ENCODE measurements at places on chromosomes 11 and 22.

GRCh38 chr11:2464451-2465165, 19.8 kb downstream of the KCNQ1 start:
- no peak for DNase-seq

DNA sequence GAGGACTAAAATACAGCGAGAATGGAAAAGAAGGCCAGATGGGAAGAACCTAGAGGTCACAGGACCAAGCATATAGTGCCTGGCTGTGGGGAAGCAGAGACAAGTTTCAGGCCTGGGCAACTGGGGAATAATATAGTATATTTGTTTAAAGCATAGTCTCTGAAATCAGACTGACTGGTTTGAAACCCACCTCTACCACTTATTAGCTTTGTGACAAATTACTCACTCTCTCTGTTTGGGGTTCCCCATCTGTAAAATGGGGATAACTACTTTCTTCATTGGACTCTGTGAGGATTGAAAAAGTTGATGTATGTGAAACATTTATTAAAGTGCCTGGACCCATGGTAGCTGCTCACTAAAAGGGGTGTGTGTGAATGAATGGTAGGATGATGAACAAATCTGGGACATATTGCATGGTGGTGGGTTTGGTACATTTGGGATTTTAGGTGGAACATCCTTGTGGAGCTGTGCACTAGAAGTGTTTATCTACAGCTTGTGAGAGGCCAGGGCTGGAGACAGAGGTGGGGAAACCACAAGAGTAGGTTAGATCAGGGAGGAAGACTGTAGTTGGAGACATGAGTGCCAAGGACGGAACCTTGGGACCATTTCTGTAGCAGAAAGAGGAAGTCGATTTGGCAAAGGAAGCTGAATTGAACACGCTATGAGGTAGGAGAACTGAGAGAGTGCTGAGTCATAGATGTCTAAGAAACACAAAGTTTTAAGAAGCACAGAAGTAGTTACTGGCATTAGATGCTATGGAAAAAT, 52.6 kb downstream of the SWAP70 start:
- DNase-seq = no peak

- no peak for DNase-seq
These were observed 452 bp downstream of the MACROD1 start for GRCh38 chr11:64165481-64165841.

GRCh38 chr11:119511614-119512306, 88.8 kb upstream of the THY1 start:
- DNase-seq = no peak

DNA sequence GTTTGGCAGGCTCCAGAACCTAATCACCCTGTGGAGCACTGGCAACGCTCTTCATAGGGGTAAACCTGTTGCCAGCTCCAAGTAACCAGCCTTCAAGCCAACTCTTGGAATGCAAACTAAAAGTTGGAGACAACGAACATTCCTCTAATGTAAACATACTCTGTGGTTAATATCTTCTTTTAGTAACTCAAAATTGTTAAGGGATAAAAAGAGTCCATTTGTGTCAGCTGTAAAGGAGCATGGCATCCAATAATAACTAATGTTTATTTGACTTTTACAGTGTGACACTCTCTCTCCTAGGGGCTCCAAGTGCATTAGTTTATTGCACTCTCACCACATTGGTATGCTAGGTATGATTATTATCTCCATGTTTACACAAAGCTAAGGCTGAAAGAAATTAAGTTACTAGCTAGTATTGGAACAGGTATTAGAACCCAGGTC, 31.0 kb upstream of the AMOTL1 start:
- no peak for DNase-seq

DNA sequence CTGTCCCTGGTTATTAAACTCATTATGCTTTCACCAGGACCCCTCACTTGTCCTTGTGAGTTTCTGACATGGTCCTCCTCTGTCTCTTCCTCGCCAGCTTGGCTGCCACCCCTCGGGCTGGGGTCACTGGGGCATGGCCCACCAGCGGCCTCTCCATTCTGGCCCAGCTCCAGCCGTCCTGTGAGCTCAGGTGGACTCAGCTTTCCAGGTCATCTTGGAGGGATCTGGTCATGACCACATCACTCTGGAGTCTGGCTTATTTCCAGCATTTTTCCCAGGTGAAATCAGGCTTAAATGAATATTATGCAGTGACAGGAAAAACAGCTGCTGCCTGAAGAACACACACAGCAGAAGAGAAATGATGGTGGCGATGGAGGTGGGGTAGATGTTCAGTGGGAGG, 224.5 kb downstream of the ADAMTS15 start:
- DNase-seq = no peak

GRCh38 chr22:41302811-41303210, 1.5 kb downstream of the ZC3H7B start:
- DNase-seq = no peak

- DNase-seq = no peak
These were observed 23.5 kb upstream of the CRYBB3 start for GRCh38 chr22:25176175-25176574.

DNA sequence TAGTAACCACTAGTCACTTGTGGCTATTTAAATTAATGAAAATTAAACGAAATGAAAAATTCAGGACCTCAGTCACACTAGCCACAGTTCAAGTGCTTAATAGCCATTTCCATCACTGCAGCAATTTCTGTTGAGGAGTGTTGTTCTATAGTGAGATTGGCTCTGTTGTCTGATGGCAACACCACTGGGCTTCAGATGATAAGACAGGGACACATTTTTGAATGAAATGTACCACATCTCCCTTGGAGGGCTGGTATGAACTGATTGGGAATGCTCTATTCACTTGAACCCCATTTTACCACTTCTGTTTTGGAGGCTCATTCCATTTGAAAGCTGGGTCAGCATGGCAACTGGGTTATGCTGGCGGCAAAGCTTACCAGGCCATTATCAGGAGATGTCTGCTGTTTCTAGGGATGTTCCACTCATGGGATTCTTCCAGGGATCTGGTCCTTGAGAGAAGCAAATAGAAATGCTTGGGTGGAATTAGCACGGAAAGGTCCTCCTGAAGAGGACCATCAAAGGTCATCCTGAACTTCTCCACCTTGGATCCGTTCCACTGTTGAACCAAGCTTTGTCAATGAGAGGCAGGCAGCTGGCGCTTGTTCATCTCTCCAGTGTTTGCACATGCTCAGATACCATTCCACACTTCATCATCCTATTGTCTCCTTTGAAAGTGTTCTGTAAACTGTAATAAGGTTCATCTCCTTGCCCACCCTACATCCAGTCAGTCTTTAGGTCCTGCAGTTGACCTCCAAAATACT, 7.6 kb downstream of the AMOTL1 start:
- DNase-seq = no peak

GRCh38 chr22:38775656-38776055, 18.3 kb downstream of the DNAL4 start:
- no peak for DNase-seq

DNA sequence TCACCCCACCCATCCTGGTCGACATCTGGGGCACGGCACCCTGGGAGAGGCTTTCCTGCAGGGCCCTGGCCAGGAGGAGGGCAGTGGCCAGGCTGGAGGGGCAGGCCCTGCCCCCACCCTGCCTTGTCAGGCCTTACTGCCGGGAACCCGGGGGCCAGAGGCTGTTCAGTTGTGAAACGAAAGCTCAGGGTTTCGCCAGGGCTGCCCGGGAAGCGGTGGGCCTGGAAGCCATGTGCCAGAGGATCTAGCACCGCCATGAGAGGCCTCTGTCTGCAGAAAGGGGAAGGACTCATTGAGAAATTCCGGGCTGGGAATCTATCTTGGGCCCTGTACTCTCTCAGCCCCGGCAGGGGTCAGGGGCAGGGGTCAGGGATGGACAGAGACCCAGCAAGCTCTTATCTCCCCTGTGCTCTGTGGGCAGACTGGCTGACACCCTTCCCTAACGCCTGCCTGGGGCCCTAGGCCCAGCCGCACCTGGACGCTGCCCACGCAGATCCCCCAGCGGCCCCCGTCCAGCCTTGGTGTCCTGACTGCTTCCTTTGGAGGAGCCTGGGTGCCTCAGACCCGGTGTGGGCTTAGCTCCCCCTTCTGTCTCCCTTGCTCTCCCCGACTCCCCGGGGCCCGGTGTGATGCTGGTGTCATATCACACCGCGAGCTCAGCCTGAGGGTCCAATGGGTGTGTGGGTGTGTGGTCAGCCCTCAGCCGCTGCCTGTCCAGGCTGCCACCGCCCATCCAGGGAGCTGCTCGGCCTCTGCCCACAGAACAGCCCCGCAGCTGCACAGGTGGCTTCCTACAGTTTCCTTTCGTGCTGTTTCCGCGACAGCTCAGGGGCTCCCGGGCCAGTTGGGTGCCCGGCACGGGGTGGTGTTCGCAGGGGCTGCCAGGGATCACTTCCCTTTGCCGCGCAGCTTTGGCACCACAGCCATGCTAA, 6.5 kb downstream of the PIM3 start:
- DNase-seq = no peak

GRCh38 chr11:47248304-47248663, 330 bp downstream of the ACP2 start:
- no peak for DNase-seq

DNA sequence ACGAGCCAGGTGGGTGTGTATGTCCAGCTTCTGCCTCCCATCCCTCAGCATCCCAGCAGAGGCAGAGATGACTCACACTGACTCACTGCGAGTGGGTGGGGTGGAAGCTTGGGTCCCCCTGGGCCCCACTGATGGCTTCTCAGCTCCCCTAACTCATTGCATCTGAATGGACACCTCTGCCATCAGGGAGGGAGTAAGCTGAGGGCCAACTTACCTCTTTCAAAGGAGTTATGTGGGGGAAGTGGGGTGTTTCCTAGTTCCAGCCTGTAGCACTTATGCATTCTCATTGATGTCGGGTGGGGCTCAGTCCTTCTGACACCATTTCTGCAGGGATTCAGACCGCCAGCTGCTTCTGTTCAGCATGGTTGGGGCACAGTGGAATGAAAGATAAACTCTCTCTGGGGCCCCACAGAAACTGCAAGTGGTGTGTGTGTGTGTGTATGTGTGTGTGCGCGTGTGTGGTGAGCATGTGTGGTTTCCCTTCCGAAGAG, 1425.8 kb downstream of the TBC1D22A start:
- DNase-seq = no peak

- no peak for DNase-seq
These were observed 136.1 kb downstream of the DCDC1 start for GRCh38 chr11:31233425-31233824.

GRCh38 chr11:94593030-94593429, 25.9 kb downstream of the PIWIL4 start:
- no peak for DNase-seq

DNA sequence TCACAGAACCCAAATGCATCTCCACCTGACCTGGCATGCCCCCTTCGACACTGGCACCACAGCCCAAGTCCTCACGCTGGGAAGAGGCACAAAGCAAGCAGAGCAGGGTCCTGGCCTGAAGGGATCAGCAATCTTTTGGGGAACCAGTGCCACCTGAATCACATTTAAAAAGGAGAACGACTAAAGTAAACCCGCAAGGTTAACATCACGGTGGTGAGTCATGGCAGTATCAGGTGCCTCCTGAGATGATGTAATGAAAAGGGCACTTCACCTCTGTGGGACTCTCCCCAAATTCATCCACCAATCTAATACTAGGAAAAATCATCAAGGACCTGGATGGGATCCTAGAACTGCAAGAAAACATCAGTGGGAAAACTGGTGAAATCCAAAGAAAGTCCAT, 44.9 kb downstream of the PACSIN2 start:
- no peak for DNase-seq

- DNase-seq = no peak
These were observed 1.7 kb downstream of the ZBTB16 start for GRCh38 chr11:114061048-114061680.

DNA sequence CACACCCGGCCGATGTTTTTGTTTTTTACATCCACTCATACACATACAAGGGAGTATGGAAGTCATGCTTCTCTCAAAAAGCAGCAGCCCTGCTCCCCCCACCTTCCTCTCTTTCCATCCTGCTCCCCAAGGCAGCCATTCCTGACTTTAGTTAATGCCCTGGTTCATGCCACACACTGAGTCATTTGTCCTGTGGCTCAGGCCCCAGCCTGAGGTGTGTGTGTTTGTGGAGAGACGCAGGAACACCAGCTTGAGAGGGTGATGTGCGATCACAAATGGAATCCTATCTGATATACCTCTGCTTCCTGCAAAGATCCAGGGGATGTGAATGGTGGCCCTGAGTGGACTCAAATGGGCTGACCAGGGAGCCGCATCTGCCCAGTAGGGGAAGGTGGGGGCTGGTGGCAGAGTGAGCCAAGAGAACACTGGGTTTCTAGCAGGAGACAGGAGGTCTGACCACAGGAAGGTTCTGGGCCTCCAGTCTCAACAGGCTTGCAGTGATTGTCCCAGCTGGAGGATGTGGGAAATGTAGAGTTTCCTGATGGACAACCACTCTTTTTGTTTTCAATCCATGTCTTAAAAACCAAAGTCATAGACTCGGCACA, 86.7 kb downstream of the OSBP2 start:
- DNase-seq = no peak

DNA sequence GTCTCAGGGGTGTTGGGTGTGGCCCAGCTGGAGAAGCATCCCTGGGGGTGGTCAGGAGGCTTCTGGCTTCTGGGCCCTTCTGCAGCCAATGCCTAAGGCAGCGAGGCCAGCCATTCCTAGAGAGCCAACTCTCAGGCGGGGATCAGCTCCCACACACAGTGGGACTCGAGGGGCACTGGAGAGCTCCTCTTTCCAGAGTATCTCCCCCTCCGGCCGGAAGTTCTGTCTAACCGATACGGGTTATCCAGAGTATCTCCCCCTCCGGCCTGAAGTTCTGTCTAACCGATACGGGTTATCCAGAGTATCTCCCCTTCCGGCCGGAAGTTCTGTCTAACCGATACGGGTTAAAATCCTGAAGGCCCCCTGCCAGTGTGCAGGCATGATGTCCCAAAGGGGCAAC, 71.2 kb upstream of the B3GAT1 start:
- no peak for DNase-seq

DNA sequence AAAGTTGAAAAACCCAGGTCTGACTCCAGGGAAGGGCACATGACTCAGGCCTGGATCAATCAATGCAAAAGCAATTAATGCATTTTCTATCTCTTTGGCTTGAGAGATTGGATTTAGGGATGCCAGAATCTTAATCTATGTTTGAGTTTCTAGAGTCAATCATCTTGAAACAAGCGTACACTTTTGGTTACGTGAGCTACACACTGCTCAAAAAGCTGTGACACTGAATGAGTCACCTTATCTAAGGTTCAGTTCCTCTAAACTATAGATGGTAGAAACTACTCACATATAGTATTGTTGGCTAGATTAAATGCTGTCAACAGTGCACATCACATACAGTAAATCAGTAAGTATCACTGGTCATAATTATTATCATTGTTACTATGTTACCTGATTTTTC, 24.2 kb downstream of the MRE11 start:
- DNase-seq = no peak

- DNase-seq = no peak
These were observed 193.6 kb downstream of the CWF19L2 start for GRCh38 chr11:107263844-107264563.

DNA sequence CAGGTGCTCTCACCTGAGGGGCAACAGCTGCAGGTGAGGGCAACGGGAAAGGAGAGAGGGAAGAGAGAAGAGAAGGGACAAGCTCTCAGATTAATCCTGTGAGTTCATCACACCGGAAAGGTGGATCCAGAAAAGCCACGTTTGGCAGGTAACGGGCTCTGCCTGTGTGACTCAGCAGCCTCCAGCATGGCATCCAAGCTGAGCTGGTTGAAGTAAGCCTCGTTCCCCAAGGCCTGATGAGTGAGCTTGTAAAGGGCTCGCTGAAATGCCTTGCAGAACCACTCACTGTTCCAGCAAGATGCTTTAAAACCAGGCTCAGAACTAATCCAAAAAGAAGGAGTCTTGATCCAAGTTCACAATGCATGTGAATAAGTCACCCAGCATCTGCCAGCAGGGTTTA, 206.9 kb upstream of the TMEM45B start:
- DNase-seq = no peak

- DNase-seq = no peak
These were observed 87.7 kb upstream of the HORMAD2 start for GRCh38 chr22:29992341-29993275.
